ENCODE measurements at places on chromosomes 13 and 19.
A peak's percentile ranks its signal among the peaks of the same experiment; 100 is the strongest.

GRCh38 chr13:104937881-104938280 lies 1597.6 kb downstream of the EFNB2 start:
- no peak for DNase-seq

DNA sequence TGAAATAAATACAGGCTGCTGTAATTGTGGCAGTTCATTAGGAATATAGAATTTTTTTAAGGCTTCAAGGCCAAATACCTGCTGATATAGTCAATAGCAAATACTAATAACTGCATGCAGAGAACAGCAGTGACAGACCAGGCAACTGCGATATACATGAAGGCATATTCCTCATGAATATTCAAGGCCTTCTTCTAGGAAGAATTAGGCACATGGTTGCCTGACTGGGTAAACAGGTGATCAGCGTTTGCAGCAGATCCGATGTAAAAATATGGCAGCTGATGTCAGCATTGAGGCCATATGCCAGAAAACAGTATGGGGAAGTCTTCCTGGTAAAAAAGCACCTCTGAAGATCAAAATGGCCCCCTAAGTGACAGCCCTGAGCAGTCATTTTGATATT lies 629.7 kb downstream of the UQCRFS1 start:
- DNase-seq: no peak

GRCh38 chr19:3154957-3155736 lies 19.3 kb downstream of the GNA15 start:
- peak; percentile 23 for DNase-seq

DNA sequence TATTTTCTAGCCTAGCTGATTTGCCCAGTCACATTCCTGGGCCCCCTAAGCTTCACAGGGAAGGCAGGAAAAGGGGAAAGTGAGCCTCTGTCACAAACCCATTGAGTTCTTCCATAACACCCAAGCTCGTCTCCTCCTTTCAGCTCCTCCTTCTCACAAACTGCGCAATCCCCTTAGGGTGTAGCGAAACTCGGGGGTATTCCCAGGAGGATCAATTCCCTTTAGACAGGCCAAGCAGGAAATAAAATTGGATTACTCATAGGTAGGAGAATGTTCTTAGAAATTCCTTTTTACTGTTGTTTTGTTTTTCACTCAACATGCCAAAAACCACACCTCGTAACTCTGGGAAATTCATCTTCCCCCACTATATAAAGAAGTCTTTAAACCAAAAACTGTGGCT lies 139.3 kb downstream of the IRS2 start:
- no peak for DNase-seq

GRCh38 chr19:3450796-3451411 lies 29.4 kb downstream of the SMIM24 start:
- no peak for DNase-seq
